Endodermal cell (in vitro differentiated cells): ENCODE measurements at places on chromosomes 7 and 10. TPM values are rescaled to one million over a fixed set of nuclear protein-coding genes. Genes with fewer than 3 reads are reported as not detected.
A peak's percentile ranks its signal among the peaks of the same experiment; 100 is the strongest.

Gene LLCFC1
- total RNA-seq: not detected in 2 replicates

DNA sequence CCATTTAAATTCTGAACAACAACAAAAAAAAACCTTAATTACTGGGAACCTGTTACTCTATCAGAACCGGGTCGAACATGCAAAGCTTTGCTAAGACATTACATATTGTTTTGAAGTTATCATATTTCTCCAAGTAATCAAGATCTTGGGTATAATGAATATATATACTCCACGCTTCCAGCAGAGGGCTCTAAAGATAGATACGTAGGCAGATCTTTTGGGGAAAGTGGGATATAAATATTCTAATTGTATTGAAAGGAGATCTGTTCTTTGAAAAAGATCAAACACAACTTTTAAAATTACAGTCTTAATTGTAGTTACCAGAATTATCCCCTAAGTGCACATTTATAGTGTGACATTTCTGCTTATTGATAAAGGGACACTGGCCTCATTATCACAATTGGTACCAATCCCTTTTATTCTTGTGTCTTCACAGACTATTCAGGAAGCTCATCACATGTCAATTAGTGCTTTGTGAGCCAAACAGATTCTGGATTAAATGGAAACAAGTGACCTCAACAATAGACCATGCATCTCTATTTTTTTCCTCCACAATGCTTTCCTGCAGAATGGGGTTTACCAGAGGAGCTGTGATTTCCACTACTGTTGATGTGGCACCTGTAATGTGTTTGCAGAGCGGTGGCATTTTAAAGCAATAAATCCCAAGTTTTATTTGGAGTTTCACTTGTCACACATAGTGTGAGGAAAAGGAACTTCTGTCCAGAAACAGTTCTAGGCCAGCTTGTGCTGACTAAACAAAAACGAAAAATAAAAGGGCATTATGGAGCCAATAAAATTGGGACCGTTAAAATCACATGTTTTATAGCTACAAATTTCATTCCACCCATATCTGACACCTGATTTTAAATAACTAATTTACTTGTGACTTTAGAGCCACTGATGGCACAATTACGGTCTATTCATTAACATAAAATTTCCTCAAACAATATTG is 122.4 kb downstream of the CTTNBP2 start:
- no peak overlapping the region for H3K27ac ChIP-seq
- H3K4me1 ChIP-seq: no peaks in the 10 kb centered on the region
- H3K4me3 ChIP-seq: no peak overlapping the region
- H3K36me3 ChIP-seq: no peaks in the 10 kb centered on the region

- H3K27ac ChIP-seq: no peak overlapping the region
- H3K4me3 ChIP-seq: no peak overlapping the region
- H3K36me3 ChIP-seq: peaks cover 84% of the 10 kb centered on the region
- no peak for DNase-seq
Measured at GRCh38 chr7:73515178-73515577, 6.9 kb downstream of the BAZ1B start.

GRCh38 chr10:103188853-103189252 is 4.2 kb downstream of the NT5C2 start:
- peaks cover 28% of the 10 kb centered on the region for H3K36me3 ChIP-seq
- no peaks in the 10 kb centered on the region for H3K27me3 ChIP-seq
- DNase-seq: no peak
- no peak overlapping the region for H3K4me3 ChIP-seq

DNA sequence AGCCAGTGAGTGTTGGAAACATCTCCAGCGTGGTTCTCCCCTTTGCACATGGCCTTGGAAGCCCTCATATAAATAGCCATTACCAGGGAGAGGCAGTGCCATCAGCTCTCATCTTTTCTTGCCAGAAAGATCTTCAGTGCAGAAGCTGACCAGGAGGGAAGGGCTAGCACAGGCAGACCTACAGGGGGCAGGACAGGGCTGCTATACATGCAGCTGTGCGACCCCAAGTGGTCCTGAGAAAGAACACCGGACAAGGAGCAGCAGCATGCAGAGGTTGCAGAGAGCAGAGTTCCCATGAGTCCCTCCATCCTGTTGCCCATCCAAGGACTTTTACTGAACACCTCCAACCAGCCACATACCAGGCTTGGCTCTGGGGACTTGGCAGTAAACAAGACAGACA is 17.1 kb downstream of the GRID1 start:
- H3K4me1 ChIP-seq: no peaks in the 10 kb centered on the region
- H3K27me3 ChIP-seq: no peaks in the 10 kb centered on the region
- DNase-seq: peak; percentile 90
- no peak overlapping the region for H3K27ac ChIP-seq
- no peaks in the 10 kb centered on the region for H3K36me3 ChIP-seq

DNA sequence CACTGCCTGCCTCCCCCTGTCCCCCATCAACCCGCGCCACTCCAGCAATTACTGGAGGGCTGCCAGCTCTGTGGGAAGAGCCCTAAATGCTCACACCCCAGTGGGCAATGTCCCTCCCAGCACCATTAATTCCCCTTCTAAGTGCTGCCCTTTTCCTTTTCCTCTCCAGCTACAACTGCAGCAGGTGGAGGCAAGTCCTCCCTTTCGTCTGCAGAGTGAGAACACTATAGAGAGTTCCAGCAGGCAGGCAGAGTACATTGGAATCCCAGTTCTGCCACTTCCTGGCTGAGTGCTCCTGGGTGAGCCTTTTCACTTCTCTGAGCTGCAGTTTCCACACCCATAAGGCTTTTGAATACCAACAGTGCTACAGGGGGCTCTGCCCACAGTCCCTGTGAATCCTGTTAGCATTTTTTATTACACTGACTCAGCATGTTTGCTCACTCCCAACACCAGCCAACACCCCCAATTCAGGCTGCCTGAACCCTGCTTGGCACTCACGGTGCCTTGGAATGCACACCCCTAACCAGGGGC is 447.0 kb downstream of the GRID1 start:
- H3K27ac ChIP-seq: no peak overlapping the region
- no peaks in the 10 kb centered on the region for H3K27me3 ChIP-seq
- peak; percentile 67 for DNase-seq
- no peaks in the 10 kb centered on the region for H3K36me3 ChIP-seq
